Mucosa of descending colon (tissue), 3 donors: ENCODE measurements at places on chromosomes 4 and X.

DNA sequence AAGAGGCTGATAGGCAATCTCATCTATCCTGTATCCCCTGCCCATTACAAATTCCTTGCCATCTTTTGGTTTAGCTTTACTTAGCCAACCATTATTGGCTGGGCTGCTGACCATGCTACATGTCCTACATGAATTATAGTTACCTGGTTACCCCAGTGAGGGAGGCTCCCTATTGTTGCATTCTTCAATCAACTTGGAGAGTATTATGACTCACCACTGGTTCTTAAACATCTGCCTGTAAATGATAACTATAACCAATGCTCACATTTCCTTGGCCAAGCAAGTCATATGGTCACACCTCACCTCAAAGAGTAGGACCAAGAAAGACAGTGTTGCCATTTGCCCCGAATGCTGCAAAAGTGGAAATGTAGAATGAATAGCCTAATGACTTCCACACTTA lies 297.6 kb downstream of the IL15 start:
- DNase-seq, result no peak

DNA sequence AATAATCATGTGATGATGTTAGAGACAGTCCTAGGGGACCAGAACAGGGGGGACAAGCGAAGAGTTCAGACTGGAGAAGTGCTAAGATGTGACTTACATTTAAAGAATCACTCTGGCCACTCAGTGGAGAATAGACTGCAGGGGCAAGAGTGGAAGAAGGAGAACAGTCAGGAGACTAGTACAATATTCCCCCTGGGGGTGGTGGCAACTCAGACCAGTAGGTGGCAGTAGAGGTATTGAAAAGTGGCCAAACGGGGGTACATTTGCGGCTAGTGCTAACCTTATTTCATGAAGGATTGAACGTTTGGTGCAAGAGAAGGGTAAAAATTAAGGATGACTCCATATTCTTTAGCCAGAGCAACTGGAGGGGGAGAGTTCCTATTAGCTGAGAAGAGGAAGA lies 2.7 kb upstream of the BMX start:
- no peak for DNase-seq

DNA sequence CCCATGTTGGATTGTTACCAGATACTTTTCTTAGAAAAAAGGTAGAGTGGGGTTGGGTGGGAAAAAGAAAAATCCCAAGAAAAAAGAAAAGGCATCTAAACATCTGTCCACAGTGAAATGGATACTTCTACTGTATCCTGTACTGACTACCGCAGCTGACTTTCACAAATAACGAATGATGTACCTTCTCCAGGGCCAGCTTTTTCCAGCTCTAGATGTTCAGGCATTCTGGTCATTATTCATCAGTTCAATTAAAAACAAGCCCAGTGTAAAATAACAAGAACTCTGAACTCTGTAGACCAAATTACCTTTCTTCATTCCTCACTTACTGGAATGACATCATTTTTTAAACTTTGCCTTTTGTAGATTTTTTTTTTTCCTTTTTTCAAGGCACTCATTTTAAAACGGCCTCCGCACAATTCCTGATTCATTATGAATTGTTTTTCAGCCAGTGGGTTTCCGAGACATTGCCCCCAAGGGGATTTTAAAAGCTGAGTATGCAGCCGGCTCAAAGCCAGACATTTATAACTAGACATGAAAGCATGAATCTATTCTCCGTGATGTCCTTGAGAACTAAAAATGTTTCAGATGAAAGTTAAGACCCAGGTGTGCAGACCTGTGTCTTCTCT lies 113.5 kb downstream of the PRKX start:
- DNase-seq, result no peak

DNA sequence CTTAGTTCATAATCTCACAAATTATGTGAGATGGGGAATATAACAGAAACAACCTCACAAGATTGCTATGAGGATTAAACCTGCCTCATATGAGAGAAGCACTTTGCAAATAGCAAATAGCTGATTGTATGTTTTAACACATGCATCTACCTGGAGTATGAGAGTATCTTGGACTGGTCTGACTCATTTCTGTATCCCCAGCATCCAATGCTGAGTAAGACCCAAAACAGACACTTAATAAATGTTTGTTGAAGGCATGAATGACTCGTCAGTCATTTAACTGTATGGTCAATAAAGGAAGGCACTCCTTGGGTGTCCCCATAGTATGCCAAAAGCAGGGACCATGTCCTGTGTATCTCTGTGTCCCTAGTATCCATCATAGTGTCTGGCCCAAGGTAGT lies 350.9 kb upstream of the F9 start:
- no peak for DNase-seq

DNA sequence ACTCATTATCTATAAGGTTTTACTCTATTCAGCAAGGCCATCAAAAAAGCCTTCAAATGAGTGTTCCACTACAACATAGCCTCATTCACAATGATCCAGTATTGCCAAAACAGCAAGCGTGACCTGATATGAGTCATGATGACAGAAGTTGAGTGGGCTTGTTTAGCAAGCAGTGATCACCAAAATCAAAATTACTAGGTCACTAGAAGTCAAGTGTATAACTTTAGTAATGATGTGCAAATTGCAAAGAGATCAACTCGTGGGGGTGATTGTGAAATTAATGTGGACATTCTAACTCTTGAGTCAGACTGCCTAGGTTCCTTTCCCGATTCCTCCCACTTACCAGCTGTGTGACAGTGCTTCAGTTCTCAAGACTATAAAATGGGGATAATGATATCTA lies 124.5 kb downstream of the CHM start:
- DNase-seq, result no peak

DNA sequence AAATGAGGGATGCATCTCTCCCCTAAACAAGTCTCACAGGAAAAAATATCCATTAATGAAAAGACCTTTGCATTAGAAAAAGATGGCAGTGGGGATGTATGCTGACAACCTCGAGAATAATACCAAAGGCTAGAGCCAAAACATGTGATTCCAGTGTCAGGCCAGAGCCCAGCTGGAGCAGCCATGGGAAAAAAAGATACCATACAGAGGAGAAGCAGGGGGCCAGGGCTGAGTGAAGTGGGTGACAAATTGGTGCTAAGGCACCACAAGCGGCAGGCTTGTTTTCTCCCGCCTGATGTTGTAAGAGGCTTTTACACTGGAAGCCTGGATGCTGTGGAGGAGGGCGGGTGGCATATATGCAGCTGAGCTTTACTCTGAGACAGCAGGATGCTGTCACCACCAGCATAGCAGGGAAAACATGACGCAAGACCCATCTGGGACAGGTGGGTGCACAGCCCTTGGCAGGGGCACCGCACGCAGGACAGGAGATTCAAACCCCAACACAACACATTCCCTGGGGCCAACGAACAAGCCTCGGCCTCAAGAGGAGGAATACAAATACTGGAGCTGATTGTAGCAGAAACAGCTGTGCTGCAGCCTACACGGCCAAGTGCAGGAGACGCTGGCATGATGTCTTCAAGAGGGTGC lies 91.9 kb downstream of the TSPAN5 start:
- no peak for DNase-seq

- DNase-seq, result peak; percentile 73
Observed at GRCh38 chrX:2691543-2692220, 587 bp downstream of the CD99 start.

DNA sequence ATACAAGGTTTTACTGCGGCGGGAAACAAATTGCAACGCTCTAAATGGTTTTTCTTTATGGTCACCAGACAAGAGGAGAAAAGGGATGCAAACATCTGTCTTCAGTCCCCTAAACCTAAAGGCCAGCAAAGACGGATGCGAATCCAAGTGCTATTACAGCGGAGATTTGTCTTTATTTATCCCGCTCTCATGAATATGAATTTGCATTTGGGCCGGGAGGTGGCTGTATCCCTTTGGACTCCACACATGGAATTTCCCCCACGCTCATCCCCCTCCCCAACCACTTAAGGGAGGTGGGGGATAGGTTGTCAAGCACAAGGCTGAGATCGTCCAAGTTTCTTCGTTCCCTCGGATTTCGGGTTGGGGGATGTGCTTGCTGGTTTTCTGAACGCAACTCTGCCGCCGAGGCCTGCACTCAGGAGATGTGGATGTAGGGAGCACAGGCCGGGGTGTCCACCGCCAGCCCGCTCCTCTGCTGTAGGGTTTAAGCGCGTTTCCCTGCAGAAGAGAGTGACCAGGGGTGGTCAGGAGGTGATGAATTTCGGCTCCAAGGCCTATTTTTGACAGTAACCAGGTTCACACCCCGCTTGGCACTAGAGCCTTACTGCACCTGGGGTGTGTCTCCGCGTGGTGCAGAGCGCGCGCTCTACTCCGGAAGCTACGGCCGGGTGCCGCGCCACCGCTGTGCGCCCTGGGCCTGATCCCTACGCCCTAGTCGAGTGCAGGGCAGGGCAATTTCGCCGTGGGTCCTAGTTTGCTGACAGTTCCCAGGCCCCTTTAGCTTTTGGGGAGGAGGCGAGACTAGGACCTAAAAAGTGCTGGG lies 2.3 kb upstream of the PHOX2B start:
- no peak for DNase-seq

- DNase-seq, result no peak
Observed at GRCh38 chrX:44178274-44179053, 165.0 kb downstream of the EFHC2 start.

DNA sequence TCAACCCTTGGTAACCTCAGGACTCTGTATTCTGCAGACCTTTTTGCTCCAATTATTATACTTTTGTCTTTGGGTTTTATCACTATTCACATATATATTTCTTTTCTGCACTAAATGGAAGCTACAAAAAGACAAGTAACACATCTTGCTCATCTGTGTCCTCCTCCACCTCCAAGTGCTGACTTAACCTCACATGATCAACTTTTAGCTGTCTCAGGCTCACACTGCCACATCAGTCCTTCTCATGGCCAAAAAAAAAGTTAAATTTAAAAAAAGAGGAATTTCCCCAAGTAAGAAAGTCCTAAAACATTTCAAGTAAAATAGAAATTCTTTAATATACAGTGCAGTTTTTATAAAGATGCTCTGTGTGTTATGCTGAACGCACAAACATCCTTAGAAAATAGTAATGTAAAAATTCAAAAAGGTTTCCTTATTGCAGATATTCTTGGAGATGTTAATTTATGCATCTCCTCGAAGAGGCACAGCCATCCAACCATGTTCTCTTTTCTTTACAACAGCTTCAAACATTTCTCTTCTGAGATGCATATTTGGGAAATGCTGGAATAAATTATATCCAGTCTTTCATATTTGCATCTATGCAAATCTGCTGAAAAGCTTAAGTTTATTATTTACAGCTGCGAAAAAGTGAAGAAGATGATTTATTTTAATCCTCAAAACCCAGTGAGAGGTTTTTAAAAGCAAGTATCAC lies 37.6 kb downstream of the ARAP2 start:
- DNase-seq, result no peak

DNA sequence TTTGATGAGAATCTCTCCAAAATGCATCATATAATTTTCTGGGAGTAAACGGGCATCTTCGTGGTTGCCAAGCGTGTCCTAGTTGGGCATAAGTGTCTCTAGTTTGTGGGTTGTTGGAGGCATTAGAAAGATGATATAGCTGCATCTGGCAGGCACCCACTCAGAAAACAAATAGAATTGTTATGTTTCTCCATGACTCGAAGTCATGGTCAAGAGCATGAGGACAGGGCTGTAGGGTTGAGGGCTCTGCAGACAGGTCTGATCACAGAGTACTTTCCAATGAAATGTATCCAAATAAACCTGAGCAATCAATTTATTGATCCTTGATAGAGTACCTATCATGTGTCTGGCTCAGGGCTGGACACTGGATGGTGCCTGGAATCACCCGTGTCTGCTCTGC lies 82.7 kb downstream of the SORCS2 start:
- DNase-seq, result no peak

- DNase-seq, result no peak
Observed at GRCh38 chrX:70446380-70447350, 2.0 kb downstream of the DLG3 start.

DNA sequence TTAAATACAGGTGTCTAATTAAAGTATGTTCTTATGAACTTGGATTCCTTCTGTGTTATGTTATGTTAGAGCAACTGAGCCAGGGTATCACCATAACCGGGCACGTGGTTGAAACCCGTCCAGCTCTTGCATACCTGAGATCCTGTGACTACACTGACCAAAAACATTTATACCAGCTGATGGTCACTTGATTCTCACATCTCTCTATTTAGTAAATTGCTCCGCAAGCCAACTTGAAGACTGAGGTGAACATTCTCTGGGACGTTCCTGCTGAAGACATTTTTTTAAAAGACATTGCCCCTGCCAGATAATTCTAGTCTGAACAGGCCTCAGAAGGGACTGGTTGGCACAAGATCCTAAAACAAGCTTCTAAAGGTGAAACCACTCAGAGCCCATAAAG lies 550.0 kb upstream of the DIPK2B start:
- no peak for DNase-seq

- DNase-seq, result no peak
Observed at GRCh38 chr4:166481055-166481454, 608.0 kb downstream of the TLL1 start.

DNA sequence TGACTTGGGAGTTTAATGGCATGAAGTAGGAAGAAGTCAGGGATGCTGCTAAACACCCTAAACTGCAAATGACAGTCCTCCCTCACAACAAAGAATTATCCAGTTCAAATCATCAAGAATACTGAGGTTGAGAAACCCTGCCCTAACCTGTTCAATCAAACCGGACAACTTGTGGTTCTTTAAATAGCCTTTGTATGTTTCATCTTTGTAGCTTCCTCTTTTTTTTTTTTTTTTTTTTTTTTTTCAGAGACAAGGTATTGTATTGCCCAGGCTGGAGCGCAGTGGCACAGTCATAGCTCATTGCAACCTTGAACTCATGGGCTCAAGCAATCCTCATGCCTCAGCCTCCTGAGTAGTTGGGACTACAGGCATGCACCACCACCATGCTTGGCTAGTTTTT lies 52.5 kb upstream of the TTC29 start:
- no peak for DNase-seq

DNA sequence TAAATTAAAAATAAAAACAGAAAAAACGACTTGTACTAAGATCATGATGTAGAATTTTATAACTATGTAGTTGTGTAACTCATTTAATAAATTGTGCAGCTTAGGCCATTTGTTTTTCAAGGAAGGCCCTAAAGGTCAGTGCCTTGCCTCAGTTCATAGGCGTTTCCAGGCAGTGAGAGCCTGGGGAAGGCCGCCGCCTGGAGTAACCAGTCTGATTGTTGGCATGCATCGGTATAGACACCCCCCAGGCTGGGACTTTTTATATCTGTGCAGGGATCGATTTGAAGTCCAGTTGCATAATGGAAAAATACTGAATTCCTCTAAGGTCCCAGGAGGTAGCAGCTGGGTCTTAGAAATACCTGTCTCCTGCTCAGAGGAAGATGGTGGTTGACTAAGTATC lies 77.2 kb downstream of the TMEM131L start:
- DNase-seq, result no peak

GRCh38 chr4:169557061-169557636 lies 55.2 kb downstream of the NEK1 start:
- no peak for DNase-seq

DNA sequence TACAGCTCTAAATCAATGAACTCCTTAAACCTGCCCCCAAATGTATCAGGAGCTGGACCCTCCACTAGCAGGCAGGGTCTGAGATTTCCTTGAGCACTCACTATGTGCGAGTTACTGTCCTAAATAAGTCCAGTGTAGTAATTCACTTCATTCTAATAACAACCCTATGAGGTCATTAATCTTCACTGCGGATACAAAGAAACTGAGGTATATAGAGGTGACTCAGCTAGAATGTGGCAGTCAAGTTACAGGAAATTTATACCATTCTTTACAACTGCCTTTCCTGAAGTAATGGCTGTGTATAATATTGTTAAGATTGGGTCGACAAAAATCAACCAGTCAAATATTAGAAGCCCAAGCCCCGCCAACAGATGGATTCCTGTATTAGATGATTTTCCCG lies 473.9 kb upstream of the FTHL17 start:
- DNase-seq, result no peak

- DNase-seq, result no peak
Observed at GRCh38 chr4:155602351-155603140, 64.1 kb upstream of the GUCY1A1 start.

GRCh38 chr4:71375494-71375893 lies 36.7 kb downstream of the SLC4A4 start:
- DNase-seq, result no peak
